ENCODE measurements at places on chromosomes 5 and 9.

DNA sequence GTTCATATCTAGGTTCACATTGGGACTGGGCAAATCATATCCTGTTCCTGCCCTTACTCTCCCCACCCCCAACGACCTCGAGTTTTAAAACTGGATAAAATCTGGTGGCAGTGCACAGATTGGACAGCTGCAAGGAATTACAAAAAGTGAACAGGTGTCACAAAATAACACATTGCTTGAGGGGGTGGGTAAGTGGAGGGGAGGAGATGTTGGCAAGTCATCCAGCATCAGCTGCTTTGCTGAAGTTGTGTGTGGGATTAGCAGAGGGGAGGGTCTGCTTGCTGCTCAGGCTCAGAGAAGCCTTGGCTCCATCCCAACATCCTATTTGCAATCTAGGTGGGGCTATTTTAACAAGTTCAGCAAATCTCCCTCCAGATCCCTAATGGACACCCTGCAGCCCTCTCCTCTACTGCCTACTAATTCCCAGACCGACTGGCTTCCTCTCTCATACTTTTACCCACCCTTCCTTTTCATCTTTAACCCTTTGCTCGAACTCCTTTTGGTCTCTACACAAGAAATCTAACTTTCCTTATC is 39.8 kb upstream of the SLC24A2 start:
- DNase-seq, result no peak

- DNase-seq, result no peak
Observed at GRCh38 chr5:10335711-10336470, 17.6 kb upstream of the MARCHF6 start.

GRCh38 chr5:159975462-159976019 is 33.4 kb upstream of the TTC1 start:
- no peak for DNase-seq

GRCh38 chr9:133460405-133461175 is 812 bp downstream of the CACFD1 start:
- DNase-seq, result no peak

DNA sequence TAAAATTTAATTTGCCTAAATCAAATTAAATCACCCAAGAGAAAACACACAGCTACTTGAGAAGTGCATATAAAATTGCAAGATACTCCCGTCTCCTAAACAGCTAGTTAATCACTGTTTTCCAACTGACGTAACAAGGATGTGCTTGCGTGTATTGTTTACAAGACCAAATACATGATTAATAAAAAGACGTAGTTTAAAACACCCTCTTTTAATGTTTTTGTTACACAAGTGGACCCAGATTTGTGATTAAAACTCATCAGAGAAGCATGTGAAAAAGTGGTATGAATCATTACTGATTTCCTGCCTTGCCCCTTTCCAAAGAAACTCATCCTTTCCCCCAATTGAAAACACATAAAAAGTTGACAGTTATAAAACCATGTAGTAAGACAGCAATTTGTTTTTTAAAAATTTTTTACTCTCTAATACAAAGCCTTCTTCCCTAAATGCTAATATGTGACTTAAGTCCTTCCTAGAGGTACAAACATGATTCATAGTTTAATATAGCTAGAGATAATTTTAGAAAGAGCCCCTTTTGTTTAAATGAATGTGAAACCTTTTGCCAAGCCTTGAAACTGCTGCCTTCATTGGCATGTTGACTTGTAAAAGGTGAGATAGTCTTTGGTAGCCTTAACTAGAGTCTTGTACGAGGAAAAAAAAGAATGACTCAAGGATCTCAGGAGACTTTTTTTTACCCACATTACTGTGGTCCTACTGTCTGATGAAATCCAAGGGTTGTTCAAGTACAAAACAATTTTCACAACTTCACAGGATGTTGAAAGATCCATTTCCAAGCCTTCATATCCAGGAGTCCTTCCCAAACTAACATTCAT is 61.4 kb upstream of the FST start:
- DNase-seq, result no peak

- DNase-seq, result no peak
Observed at GRCh38 chr5:60271517-60271916, 378.0 kb upstream of the PDE4D start.

DNA sequence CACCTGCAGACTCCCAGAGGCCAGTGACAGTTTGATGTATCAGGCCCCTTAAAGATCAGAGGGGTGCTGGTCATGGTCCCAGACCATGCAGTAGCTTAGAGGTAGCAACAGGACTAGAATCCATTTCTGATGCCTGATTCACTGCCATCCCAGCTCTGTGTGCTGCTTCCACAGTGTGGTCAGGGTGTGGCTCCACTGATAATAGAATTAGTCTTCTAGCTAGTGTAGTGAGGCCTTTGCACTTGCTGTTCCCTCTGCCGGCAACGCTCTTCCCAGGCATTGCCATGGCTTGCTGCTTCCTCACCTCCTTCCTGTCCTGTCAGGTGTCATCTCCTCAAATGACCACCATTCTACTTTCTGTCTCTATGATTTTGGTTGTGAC is 15.8 kb downstream of the PPARGC1B start:
- no peak for DNase-seq

DNA sequence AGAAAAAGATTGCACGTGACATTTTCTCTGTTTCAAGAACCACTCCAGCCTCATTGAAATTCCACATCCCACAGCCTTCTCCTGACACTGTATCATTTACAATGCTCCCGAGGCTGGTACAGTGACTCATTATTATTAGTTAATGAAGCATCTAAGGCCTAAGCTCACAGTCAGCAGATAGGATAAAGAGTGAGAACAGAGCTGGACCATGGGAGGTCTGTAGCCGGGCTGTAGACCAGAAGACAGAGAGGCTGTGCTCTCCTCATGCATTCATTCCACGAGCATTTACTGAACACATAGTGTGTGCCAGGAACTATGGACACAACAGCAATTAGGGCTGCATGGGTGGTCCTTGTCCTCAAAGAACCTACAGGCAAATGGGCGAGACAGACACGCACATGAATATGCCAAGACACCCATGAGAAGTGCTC is 47.3 kb upstream of the GALNT10 start:
- no peak for DNase-seq

GRCh38 chr9:8224381-8224801 is 424.8 kb upstream of the DMAC1 start:
- DNase-seq, result no peak

Measured in iPS DF 6.9 (cell line).